ENCODE measurements at places on chromosomes 1 and 21. TPM values are rescaled to one million over a fixed set of nuclear protein-coding genes. Genes with fewer than 3 reads are reported as not detected.

GRCh38 chr1:10813799-10814198, 17.4 kb upstream of the CASZ1 start:
- no peaks in the 10 kb centered on the region for H3K4me1 ChIP-seq
- H3K27me3 ChIP-seq: no peaks in the 10 kb centered on the region
- no peaks in the 10 kb centered on the region for H3K36me3 ChIP-seq
- DNase-seq: no peak

Gene TTC39A
- total RNA-seq: 12.3 TPM

- no peak overlapping the region for H3K27ac ChIP-seq
- peak; percentile 47 for DNase-seq
- H3K4me3 ChIP-seq: no peak overlapping the region
- H3K27me3 ChIP-seq: peaks cover 40% of the 10 kb centered on the region
- H3K36me3 ChIP-seq: no peaks in the 10 kb centered on the region
Observed at GRCh38 chr1:247435030-247435758, 19.2 kb downstream of the NLRP3 start.

GRCh38 chr21:29730281-29730680, 209.5 kb downstream of the GRIK1 start:
- no peak for DNase-seq
- no peaks in the 10 kb centered on the region for H3K4me1 ChIP-seq
- no peak overlapping the region for H3K4me3 ChIP-seq

Gene RGS7
- 0.29 TPM for total RNA-seq

GRCh38 chr1:164578479-164579200, 19.7 kb downstream of the PBX1 start:
- no peak overlapping the region for H3K4me3 ChIP-seq
- DNase-seq: no peak
- H3K27me3 ChIP-seq: no peaks in the 10 kb centered on the region
- H3K4me1 ChIP-seq: no peaks in the 10 kb centered on the region
- H3K27ac ChIP-seq: no peak overlapping the region
- no peaks in the 10 kb centered on the region for H3K36me3 ChIP-seq

Gene USH2A
- total RNA-seq: not detected
